NCI-H146 (cell line): ENCODE measurements at places on chromosomes 1 and 21.
A peak's percentile ranks its signal among the peaks of the same experiment; 100 is the strongest.

DNA sequence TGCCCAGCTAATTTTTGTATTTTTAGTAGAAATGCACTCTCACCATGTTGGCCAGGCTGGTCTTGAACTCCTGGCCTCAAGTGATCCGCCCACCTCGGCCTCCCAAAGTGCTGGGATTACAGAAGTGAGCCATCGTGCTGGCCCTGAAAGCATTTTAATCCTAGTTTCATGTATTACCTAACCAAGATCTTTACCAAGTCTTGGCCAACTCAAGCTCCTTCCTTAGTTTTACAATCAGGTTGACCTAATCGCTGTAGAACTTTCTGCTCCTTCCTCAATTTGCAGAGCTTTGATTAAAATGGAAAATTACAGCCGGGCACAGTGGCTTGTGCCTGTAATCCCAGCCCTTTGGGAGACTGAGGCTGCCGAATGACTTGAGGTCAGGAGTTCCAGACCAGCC, 3.2 kb upstream of the TMEM63A start:
- DNase-seq = no peak

DNA sequence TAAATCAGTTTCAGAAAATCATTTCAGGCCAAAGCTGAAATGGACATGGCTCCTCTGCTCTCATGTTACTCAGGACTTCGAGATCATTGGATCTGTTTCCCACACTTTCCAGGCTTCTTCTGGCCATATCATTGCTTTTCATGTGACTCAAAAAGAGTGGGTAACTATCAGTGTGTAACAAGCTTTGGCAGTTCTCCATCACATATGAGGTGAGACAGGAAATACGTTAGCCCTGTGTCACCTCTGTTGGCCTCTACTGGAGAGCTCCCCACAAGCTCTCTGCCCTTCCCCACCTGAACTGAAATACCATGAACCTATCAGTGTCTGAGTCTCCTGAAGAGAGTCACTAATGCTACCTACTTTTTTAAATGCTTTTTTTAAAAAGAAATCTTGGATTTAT, 128.2 kb downstream of the LBR start:
- DNase-seq = no peak

DNA sequence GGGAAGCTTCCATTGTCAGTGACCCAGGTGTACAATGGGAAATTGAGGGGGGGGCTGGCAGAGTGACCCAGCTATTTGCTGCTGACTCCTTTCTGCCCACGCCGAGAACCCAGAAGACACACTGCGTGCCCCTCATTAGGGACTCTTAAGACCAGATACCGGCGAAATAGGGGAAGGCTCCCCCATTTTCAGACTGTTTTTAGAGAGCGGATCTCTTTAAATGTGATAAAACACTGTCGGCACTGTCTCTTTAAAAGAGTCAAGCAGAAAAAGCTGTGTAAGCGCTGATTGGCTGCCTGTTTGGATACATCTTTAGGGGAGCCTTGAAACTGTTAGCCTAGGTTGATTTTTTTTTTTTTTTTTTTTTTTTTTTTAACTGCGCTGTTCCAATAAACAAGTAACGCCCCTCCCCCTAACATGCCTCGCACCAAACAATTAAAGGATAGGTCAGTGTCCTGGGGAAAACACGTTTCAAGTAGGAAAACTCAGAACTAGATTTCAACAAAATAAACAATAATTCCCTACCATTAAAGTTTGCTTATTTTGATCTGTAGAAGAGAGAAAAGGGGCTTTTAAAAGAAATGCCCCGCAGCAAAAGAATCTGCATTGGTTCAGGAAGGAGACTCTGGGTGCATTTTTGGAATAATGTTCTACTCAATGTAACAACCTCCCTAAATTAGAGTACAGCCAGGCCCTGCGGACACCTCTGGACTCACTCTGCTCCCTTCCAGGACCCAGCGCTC, 1.4 kb upstream of the SSBP3 start:
- peak; percentile 92 for DNase-seq

- DNase-seq = no peak
Observed at GRCh38 chr1:230156068-230156467, 89.0 kb downstream of the GALNT2 start.

- DNase-seq = no peak
Observed at GRCh38 chr21:39628385-39628784, 15.6 kb downstream of the B3GALT5 start.

DNA sequence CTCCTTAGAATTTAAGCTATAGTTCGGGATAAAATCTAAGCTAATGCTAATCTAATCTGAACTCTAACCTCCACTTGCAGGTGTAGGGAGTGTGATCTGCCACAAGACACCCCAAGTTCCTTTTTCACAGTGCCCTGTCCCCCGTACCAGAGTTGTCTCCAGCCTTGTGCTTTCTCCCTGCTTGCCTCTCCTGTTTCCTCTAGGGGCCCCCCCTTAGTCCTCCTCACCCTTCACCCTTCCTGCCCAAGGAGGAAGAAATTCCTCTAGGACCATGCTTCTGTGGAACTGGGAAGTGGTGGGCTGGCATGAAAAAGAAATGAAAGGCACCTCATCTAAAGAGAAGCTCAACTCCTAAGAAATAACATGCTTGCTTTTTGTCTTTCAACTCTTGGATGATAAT, 50.2 kb upstream of the BCL9 start:
- no peak for DNase-seq

DNA sequence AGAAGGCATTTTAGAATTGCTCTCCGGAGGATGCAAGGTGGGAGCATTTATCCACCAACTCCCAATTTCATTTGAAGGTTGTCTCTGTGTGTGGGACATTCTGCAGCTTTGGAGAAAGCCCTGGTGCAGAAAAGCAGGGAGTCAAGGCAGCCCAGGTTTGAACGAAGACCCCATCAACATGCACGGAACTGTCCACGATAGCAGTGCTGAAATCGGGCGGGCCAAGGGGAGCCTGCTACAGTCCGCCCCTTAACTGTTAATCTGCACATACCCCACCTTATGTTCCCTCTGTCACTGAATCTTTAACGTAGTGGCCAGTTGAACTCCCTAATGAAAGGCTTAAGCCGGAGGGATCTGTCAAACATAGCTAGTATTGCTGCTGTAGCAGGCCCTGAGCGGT, 68.8 kb upstream of the C1orf174 start:
- no peak for DNase-seq

GRCh38 chr1:90710579-90711536, 6.2 kb downstream of the BARHL2 start:
- peak; percentile 30 for DNase-seq

- no peak for DNase-seq
Observed at GRCh38 chr1:3718764-3719163, 33.5 kb upstream of the CCDC27 start.
